Activated T-cell treated with anti-CD3 and anti-CD28 coated beads, Interleukin-2, amount 50 U/mL, for 4 hours (primary cell): ENCODE measurements at places on chromosomes 11 and 22. TPM values are rescaled to one million over a fixed set of nuclear protein-coding genes. Genes with fewer than 3 reads are reported as not detected.
A peak's percentile ranks its signal among the peaks of the same experiment; 100 is the strongest.

The NAV2 gene
- total RNA-seq: 0.60 TPM

DNA sequence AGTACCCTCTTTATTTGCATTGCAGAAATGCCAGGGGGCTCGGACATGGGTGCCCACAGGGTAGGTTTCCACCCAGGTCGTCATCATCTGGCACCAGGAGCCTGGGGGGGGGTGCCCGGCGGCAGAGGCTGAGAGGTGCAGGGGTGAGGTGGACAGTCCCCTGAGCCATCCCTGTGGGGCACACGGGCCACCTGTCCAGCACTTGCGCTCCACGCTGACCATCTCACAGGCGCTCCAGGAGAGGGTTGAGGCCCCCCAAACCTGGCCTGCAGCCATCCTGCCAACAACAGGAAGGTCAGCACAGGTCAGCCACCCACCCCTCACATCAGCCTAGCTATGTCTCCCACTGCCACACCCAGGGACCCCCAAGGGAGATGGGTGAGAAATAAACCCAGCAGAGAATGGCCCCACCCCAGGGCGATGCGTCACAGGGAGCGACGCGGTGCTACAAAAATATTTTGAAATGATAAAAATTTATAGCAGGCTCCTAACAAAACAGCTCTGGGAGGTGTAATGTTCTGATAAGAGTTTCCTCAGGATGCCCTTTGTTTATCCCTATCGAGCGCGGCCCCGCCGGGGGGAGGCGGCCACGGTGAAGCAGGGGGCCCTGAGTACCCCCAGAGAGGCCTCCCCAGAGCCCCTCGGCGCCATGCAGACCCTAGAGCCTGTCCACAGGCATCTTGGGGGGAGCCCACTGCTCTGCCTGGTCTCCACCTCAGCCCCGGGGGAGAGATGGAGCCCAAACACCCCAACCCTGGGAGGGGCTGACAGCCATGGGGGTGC is 21.0 kb upstream of the GNB1L start:
- no peak for DNase-seq

- DNase-seq: no peak
Measured at GRCh38 chr11:64751136-64751535, 7.2 kb upstream of the RASGRP2 start.

DNA sequence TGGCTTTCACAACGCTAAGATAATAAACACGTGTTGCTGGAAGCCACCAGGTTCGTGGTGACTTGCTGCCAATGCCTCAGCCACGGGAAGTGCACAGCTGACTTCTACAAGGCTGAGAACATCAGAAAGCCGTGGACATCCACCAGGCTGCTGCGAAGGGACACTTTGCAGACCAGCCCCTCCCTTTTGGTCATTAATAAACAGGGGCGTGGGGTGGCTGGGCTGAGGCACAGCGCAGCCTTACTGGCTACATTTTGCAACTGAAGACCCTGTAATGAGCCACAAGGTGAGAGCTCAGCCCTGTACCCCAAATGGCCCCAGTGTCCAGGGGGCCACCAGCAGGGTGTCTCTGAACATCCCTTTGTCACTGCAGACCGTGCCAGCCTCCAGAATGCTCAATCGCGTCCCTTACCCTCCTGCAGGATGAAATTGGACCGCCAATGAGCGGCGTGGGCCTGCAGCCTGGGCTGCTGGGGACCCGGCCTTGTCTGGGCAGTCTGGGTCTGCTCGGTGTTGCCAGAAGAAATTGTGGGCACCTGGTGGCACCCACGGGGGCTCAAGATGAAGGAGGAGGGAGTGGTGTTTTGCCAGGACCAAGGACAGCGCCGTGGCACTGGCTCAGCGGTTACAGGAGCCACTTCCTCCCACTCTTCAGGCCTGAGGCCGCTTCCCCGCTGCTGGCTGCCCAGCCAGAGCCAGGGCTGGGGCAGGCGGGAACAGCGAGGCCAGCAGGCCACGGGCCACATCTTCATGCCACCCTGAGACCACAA is 181.9 kb downstream of the CTTN start:
- no peak for DNase-seq

GRCh38 chr11:22163394-22163797 is 29.5 kb upstream of the ANO5 start:
- DNase-seq: no peak

The ASCL2 gene
- 1.7 TPM for total RNA-seq

- DNase-seq: no peak
Measured at GRCh38 chr22:43654271-43654670, 157.8 kb downstream of the EFCAB6 start.

DNA sequence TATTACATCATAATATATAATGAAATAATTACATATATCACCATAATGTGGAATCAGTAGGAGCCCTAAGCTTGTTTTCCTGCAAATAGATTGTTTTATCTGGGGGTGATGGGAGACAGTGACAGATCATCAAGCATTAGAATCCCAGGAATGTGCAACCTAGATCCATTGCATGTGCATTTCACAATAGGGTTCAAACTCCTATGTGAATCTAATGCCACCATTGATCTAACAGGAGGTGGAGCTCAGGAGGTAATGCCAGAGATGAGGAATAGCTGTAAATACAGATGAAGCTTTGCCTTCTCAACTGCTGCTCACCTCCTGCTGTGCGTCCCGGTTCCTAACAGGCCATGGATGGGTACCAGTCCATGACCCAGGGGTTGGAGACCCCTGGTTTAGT is 63.8 kb upstream of the CHORDC1 start:
- DNase-seq: no peak

DNA sequence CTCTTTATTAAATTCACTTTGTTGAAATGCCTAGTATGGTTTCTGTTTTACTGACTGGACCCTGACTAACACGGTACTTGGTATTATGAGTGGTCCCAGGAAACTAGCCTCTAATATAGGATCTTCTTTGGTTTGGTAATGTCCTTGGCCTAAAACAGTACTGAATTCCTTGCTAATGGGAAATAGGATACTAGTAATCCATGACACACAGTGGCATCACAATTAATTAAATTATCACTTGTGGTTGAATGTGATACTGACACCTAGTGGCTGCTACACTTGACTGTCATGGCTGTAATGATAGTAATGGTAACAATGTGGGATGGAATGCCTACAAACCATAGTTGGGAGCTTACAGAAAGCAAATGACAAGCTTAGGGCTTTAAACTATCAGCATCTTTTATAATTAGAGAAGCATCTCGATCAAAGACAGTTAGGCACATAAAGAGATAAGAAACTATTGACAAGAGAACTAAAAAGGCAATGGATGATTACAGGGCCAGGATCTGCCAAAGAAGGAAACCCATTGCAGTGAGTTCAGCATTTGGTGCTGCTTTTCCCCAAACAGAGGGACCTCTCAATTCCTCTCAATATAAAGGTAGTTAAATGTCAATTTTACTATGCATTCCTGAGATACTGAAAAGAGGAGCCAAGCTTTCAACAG is 8.6 kb downstream of the DNHD1 start:
- DNase-seq: no peak

- DNase-seq: no peak
Measured at GRCh38 chr11:32615422-32615821, 31.8 kb downstream of the EIF3M start.

- DNase-seq: no peak
Measured at GRCh38 chr11:38011496-38011895, 1413.5 kb upstream of the RAG2 start.

The OR51B4 gene
- not detected for total RNA-seq

DNA sequence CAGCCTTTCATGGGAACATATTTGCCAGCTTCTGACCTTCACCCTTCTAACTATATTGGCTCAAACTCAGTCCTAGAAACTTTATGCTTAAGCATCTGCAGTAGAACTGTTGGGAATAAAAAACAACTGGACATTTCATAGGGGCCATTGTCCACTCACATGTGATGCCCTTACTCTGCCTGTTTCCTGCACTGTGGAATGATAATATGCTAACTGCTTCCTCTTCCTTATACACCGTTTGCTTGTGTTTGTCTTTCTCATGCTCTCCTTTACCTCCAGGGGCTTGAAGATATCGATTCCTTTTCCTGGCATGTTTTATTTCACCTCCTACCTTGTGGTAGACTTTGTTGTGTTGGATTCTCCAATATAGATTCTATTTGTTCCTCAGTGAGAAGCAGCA is 333.0 kb upstream of the DDI1 start:
- no peak for DNase-seq

GRCh38 chr22:25497181-25497641 is 67.3 kb upstream of the GRK3 start:
- DNase-seq: no peak

DNA sequence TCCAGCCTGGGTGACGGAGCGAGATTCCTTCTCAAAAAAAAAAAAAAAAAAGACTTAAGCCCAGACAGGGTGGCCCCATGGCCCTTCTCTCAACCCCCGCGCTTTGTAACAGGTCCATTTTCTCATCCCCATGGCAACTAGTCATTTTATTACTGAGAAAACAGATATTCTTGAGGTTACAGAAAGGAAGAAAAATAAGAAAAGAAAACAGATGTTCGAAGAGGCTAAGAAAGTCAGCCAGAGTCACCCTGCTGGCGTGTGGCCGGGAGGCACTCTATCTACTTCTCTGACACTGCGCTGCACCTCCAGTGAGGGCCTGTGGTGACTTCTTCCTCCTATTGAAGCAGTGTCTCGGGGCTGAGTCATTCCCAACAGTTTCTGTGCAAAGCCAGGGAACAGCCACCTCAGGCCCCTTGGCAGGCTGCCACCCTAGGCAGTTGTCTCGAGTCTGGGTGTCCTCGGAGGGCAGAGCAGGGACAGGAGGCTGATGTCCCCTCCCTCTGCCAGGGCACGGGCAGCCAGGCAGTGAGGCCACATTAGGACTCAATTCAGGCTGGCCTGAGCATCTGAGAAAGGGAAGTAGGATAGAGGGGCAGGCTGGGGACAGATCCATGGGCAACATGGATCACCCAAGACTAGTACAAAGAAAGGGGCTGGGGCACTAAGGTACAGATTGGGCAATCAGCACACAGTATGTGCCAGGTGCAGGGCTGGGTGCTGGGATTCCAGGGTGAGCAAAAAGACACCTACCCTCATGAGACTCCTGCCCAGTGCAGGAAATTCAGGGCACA is 16.4 kb upstream of the SYVN1 start:
- no peak for DNase-seq

The POLDIP3 gene
- 77.1 TPM for total RNA-seq

- DNase-seq: no peak
Measured at GRCh38 chr11:84243629-84244263, 957.6 kb upstream of the CCDC90B start.

- DNase-seq: no peak
Measured at GRCh38 chr11:134837887-134838232, 425.8 kb upstream of the B3GAT1 start.

The GAS2L1 gene
- 0.90 TPM for total RNA-seq

The APOC3 gene
- total RNA-seq: 2.0 TPM

- peak; percentile 3 for DNase-seq
Measured at GRCh38 chr22:23393721-23394320, 186.3 kb downstream of the IGLL1 start.

GRCh38 chr11:66119348-66120133 is 49.5 kb downstream of the PACS1 start:
- no peak for DNase-seq

GRCh38 chr22:17754233-17754925 is 19.9 kb downstream of the BID start:
- no peak for DNase-seq

DNA sequence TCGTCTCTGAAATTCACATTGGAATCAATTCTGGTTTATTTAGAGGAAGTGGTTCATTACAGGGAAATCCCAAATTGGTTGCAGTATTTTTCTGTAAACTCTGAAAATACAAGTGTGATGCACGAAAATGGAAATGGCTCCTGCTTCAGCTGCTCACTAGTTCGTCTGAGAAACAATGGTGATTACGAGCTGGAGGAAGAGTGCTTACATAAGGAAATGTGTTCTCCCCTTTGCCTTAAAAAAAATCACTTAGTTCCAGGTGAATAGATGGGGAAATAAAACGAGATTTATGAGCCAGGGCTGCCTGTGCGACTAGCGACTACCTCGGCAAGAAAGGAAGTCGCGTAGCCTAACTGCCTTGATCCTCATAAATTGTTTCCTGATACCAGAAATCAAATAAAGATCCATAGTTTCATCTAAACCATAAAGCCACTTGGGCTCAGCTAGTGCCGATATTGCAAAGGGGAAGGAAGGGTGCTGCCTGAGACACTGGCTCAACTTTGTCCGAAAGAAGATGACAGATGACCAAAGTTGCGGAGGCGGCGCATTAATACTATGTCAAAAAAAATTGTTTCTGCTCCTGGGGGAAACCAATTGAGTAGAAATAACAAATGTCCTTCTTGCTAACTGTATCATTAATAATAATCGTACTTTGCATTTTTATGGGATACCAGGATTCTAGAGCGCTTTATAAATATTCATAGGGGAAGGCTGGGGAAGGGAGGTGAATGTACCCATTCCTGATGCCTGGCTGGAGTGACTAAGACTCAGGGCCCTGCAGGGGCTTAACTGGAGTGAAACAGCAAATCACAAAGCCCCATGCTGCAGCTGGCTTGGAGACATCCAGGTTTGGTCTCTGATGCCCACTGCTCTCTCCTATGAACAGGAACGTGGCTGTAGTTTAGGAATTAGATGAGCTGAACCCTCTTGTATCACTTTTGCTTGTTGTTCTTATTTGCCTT is 185.7 kb downstream of the BLID start:
- no peak for DNase-seq

DNA sequence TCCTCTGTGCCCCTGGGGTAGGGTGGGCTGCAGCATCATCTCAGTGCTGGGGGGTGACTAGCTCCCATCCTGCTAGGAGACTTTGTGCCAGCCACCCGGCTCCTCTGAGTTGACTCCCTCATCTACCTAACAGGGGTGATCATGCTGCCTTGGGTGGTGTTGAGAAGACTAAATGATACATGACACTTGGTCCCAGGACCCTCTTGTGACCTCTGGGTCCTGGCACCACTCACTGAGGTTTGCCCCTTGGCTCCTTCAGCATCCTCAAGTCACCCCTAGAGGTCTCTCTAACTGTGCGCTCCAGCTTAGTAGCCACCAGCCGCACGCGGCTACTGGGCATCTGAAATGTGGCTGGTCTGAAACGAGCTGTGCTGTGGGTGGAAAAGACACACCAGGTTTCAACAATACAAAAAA is 72.1 kb downstream of the LRRC32 start:
- no peak for DNase-seq

DNA sequence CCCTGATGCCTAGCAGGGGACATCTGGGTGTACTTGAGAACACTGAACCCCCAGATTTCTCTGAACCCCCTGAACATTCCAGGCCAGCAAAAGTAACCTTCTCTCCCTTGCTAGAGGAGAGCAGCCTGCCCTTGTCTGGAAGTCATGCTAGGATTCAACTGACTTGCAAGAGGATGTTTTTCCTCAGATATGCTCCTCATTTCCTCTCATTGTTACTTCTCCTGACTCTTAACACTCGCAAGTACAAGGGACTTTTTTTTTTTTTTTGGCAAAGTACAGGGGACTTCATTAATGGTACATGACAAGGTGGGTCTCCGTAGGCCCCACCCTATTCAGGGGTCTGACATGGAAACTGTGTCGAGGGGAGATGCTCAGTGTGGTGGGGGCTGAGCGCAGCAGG is 6.3 kb upstream of the MCHR1 start:
- DNase-seq: no peak

The TMEM45B gene
- total RNA-seq: 0.48 TPM
